Myometrial cell (primary cell): ENCODE measurements at places on chromosomes 1 and 21. TPM values are rescaled to one million over a fixed set of nuclear protein-coding genes. Genes with fewer than 3 reads are reported as not detected.

CACNA1S gene
- total RNA-seq, result not detected in 2 replicates

CFAP410 gene
- 17.0 and 18.3 TPM in 2 replicates for total RNA-seq

KIF2C gene
- 39.7 and 53.3 TPM in 2 replicates for total RNA-seq

FCRLB gene
- 9.5 and 11.5 TPM in 2 replicates for total RNA-seq

SH2D1B gene
- 0.18 TPM in 1 of 2 replicates, not detected in the other for total RNA-seq

TSPEAR gene
- total RNA-seq, result not detected in 2 replicates

KIF17 gene
- total RNA-seq, result under 0.01 and 1.9 TPM in 2 replicates

SYTL1 gene
- 2.8 TPM in 1 of 2 replicates, not detected in the other for total RNA-seq

FCN3 gene
- not detected in 2 replicates for total RNA-seq

SLC16A1 gene
- 95.7 and 105 TPM in 2 replicates for total RNA-seq

CADM3 gene
- not detected in 2 replicates for total RNA-seq

S100A14 gene
- total RNA-seq, result not detected in 2 replicates

SLC39A1 gene
- 139 and 147 TPM in 2 replicates for total RNA-seq

CLCA4 gene
- not detected in 2 replicates for total RNA-seq

FCRL4 gene
- not detected in 2 replicates for total RNA-seq

RORC gene
- total RNA-seq, result not detected in 2 replicates

LRRIQ3 gene
- total RNA-seq, result 0.89 and 1.7 TPM in 2 replicates

SH3GLB1 gene
- total RNA-seq, result 33.7 and 40.6 TPM in 2 replicates

IL20 gene
- total RNA-seq, result not detected in 2 replicates

RIPK4 gene
- total RNA-seq, result not detected in 2 replicates

EPHA2 gene
- 62.7 and 69.8 TPM in 2 replicates for total RNA-seq
